Activated T-cell treated with anti-CD3 and anti-CD28 coated beads for 4 hours (primary cell): ENCODE measurements at places on chromosomes 13 and 19.

DNA sequence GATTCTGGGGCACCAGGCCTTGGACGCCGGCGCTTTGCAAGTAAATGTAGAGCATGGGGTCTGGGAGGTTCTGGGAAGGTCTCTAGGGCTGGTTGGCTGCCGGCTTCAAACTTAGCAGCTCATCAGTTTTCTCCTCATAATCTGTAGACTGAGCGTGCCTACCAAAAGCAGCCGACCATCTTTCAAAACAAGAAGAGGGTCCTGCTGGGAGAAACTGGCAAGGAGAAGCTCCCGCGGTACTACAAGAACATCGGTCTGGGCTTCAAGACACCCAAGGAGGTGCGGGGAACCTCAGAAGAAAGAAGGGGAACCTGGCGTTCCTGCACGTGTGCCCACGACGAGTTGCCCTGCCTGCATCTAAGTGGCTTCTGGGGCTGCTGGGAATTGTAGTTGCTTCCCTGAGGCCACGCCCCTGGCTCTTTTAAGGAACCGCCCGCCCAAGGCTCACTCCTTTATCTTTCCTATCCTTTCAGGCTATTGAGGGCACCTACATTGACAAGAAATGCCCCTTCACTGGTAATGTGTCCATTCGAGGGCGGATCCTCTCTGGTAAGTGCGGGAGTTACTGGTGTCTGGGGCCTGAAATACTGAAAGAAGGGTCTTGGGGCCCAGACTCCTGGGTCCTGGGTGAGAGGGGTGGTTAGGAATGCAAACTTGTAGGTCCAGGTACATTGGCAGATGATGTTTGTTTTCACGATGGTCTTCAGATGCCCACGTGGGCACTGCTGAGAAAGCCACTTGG lies 984 bp downstream of the RPS11 start:
- peak; percentile 59 for DNase-seq

DNA sequence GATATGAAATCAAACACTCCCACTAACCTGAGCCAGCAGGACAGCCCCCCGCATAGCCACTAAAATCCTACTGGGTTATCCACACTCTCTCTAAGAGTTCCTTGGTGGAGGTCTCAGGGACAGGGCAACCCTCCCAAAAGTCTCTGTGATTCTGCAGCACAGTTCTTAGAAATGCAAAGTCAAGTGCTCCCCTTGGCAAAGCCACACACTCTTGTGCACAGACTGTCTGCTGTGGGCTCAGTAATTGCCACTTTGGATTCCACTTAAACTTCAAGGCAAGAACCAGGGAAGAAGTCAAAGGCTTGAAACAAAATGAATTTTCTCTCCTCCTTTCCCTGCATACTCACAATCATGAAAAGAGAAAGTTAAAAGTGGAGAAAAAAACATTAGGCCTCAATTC lies 61.5 kb downstream of the DOCK9 start:
- no peak for DNase-seq

- no peak for DNase-seq
Observed at GRCh38 chr13:73158851-73159250, 100.0 kb downstream of the KLF5 start.

- no peak for DNase-seq
Observed at GRCh38 chr13:20714563-20715329, 11.2 kb downstream of the IL17D start.

DNA sequence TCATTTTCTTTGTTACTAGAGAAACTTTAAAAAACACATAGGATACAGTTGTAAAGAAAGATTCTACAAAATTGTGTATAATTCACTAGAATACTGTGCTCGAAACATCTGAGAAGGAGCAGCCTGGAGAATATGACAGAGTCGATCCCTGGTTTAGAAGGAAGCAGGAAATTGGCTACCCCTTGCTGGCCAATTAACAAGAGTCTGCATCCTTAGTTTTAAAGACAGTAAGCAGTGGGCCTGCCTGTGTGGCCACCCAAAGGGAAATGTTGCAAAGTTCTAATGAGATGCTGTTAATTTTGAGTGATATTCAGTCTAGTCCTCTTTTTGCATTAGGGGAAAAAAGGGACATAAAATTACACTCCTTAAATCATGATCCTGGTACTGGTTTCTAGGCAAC lies 988.6 kb downstream of the PCDH17 start:
- no peak for DNase-seq

DNA sequence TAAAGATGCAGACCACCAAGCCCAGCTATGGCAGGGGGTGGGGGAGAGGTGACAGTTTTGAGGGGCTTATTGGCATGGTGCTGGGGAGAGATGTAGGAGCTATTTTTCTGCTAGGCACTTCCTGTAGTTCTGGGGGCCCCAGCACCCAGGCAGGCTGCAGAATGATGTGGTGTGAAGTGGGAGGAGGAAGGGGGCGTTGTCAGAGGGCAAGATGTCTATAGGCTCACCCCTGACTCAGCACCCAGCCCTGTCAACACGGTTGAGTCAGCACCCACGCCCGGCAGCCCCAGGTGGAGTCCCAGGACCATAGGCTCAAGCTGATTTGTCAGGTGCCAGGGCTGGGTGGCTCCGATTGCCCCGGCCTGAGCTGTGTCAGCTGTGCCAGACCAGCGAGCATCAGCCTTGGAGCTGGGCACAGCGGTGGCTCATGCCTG lies 5.8 kb downstream of the KLF2 start:
- DNase-seq: peak; percentile 91

GRCh38 chr13:67841071-67841470 lies 610.9 kb upstream of the PCDH9 start:
- no peak for DNase-seq
